ENCODE measurements at places on chromosomes 4 and X. TPM values are rescaled to one million over a fixed set of nuclear protein-coding genes. Genes with fewer than 3 reads are reported as not detected.

GRCh38 chr4:143294710-143295275 lies 41.9 kb upstream of the GAB1 start:
- DNase-seq: no peak

GRCh38 chrX:123988423-123989111 lies 27.1 kb downstream of the STAG2 start:
- DNase-seq: no peak

GRCh38 chr4:138736362-138736761 lies 279.2 kb upstream of the NOCT start:
- DNase-seq: no peak

DNA sequence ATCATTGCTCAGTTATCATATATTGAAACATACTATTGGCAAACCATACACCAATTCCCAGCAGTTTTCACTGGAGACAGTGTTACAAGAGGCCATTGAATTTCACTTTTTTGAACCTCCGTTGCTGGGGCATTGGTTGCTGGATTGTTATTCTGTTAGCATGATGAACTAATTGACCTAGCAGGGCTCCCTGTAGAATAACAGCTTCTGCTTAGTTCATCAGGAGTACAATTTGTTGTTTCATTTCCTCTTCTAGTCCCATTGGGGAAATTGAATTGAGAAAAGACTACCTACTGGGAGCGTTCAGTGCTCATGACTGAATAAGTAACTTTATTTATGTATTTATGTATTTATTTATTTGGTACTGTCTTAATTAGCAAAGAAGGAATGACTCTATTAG lies 151.6 kb downstream of the SLIT2 start:
- DNase-seq: no peak

DNA sequence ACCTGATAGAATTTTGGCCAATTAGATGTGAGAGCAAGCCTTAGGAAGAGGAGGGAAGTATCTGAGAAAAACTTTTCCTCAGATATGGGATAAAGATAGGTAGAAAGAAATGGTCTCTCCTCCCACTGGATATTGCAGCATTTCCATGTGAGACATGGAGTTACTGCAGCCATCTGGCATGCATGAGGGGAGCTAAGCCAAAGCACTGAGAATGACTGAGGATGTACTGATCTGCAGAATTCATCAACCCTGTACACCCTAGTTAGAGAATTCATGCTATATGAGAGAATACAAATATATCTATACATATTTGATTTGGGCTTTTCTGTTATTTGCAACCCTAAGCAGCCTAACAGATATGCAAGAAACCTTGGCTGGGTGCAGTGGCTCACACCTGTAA lies 52.5 kb upstream of the RPL34 start:
- DNase-seq: no peak

Gene PABPC4L
- total RNA-seq: 4.6 TPM

Gene CT55
- total RNA-seq: not detected

Gene PTPN13
- total RNA-seq: 49.9 TPM

Gene ARHGAP6
- 0.59 TPM for total RNA-seq
